Kidney (tissue), 22 donors: ENCODE measurements at places on chromosomes 7 and 10. TPM values are rescaled to one million over a fixed set of nuclear protein-coding genes. Genes with fewer than 3 reads are reported as not detected.

ARL3 gene
- polyA plus RNA-seq: 28.8 TPM

- DNase-seq: no peak
These were observed 14.7 kb downstream of the ESYT2 start for GRCh38 chr7:158814637-158815036.

STOX1 gene
- 1.5 TPM for polyA plus RNA-seq

GRCh38 chr7:70776627-70777101 lies 355.3 kb upstream of the GALNT17 start:
- DNase-seq: no peak

CPA2 gene
- polyA plus RNA-seq: not detected

- peak; percentile 62 for DNase-seq
These were observed at the start of gene TLX1 for GRCh38 chr10:101130984-101131961. Gene TLX1 (plus strand): TSS chr10:101131300. CDS start chr10:101131542, 242 bp downstream.

GRCh38 chr7:70725448-70725847 lies 406.5 kb upstream of the GALNT17 start:
- DNase-seq: no peak
